ENCODE measurements at places on chromosomes 2 and 18.

GRCh38 chr2:74103763-74104162 is 43.9 kb downstream of the BOLA3 start:
- DNase-seq = no peak

DNA sequence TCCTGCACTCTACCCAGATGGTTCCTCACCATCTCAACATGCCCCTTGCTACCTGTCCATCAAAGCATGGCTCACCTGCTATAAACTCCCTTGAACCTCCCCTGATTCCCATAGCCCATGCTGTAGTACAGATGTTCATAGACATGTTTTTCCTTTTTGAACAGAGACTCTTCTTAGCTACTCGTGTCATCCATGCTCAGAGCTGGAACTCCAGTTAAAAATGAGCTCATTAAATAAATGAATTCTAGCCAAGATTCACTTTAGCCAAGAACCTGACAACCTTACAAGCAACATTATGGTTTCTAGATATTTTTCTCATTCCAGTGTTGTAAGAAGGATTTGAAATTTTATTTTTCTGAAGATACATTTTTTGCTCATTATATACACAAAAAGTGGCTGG is 65.0 kb downstream of the SCG2 start:
- no peak for DNase-seq

DNA sequence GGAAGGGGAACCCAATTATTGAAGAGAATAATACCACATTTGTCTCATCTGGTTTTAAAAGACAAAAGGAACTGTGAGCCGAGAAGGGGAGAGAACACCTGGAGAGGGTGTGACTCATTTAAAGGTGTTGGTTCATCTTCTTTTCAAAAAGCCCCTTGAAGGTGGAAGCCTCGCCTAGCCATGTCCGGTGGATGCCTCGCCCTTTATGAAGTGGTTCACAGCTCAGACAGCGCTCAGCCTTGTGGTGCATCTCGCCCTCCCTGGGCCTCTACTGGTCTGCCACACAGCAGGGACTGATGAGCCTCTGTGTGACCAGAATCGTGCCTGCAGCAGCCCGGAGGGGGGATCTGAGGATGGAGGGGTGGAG is 290.0 kb upstream of the CXCR4 start:
- DNase-seq = no peak

DNA sequence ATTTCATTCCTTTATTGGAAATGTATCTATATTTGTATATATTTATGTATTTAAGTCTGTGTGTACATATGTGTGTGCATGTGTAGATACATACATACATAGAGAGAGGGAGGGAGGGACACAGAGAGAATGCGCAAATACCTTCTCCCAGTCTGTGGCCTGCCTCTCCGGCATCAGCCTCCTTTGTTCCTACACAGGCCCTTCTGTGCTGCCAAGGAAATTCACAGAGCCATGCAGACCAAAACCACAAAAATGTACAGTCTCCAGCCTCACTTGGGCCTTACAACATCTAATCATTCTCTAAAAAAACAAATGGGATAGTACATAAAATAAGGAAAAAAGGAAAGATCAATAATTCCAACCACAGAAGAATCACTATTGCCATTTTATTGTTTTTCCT is 8.8 kb upstream of the CRACDL start:
- no peak for DNase-seq

DNA sequence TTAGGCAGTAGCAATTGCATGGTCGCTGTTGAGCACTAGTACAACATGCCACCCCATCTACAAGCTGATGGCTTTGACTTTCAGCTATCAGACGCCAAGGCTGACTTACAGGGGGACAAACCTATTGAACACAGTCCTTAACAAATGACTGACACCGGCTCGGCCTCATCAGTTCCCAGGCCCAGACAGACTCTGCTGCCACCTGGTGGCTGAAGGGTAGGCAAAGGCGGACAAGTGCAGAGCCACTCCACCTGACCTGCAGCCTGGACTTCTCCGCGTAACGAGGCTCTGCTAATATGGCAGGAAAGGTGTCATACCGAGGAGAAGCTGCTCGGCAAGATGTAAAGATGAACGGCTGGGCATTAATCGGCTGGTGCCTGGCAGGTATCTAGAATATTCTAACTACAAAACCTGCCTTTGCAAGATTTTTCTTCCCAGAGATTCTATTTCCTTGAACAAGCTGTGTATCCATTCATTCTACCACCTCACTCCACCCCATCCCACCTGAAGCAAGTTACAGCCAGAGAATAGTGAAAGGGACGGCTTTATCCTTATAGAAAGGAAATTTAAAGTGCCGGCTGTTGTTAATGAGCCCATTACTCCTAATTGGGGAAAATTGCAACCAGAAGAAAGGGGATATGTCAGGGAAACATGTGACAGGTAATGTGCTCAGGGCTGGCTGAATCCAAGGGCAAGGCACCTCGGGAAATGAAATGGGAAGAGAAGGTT is 67.4 kb downstream of the STEAP3 start:
- DNase-seq = peak; percentile 79

GRCh38 chr2:170454471-170455372 is 260.4 kb upstream of the SP5 start:
- DNase-seq = no peak

DNA sequence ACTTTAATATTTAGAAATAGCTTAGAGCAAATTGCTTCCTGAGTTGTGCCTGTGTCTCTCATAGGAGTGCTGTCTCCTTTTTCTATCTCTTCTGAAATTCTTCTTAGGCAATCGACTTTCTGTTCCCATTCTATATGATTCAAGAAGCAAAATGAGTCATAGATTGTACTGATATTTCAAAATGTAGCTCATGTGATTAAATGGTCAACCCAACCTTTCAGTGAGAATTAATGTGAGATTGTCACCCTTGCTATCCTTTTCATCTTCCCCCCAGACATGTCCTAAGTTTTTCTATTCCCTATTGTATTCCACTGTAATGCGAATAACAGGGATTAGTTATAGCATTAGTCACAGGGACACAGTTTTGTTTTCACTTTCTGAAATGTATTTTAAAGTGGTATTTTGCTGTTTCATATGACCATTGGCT is 413.6 kb downstream of the THSD7B start:
- no peak for DNase-seq

GRCh38 chr2:129354631-129355030 is 624.8 kb upstream of the RAB6C start:
- DNase-seq = no peak

DNA sequence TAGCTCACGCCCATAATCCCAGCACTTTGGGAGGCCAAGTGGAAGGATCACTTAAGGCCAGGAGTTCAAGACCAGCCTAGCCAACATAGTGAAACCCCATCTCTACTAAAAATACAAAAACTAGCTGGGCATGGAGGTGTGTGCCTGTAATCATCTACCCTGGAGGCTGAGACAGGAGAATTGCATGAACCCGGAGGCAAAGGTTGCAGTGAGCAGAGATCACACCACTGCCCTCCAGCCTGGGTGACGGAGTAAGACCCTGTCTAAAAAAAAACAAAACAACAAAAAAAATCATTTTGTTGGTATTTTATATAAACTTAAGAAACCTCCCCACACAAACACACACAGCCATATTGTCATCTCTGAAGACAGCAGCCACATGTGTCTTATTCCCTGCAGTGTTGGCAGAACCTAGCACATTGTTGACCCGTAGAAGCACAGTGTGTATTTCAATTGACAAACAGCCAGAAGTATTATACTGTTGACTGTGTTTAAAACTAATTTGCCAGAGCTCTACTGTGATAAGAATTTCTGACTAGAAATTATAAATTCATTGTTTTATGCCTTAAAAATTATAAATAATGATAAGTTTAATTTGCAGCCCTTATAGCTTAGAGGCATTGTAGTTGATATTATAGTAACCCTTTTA is 68.1 kb downstream of the DNAJC10 start:
- DNase-seq = no peak

DNA sequence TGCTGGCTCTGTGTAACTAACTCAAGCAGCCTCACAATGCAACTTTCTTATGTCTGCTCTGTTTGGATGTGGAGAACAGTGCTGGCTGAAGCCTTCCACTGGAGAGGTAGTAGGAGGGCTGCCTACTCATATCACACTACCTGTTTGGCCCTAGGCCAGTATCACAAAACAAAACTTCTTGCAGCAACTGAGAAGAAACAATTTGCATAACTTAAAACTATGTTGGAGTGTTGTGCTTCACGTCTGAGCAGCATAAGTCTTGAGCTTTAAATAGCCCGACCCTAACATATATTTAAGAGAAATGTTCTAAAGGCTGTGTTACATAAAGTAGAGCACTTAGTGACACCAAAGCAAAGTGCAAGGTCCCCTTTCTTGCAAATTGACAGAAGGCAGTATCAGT is 204.9 kb upstream of the ACVR2A start:
- no peak for DNase-seq

- peak; percentile 62 for DNase-seq
Observed at GRCh38 chr2:238513346-238513745, 86.6 kb downstream of the ASB1 start.

- DNase-seq = no peak
Observed at GRCh38 chr2:57849843-57850242, 196.8 kb upstream of the VRK2 start.

DNA sequence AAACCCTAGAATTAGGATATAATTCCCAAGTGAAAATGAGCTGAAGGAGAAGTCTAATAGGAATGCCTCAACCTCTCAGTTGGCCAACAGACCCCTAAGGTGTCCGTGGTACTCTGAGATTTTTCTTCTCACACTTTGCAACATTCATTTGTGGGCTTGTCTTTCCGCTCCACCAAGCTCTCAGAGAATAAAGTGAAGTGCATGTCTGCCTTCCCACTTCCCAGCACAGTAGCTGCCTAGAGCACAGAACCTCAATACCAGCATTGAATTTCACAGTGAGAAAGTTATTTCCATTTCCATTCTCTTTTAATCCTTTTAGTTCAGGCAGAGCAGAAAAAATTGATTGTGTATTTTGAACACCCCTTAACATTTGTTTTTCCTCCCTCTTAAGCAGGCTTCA is 451.8 kb downstream of the TGIF1 start:
- DNase-seq = no peak

DNA sequence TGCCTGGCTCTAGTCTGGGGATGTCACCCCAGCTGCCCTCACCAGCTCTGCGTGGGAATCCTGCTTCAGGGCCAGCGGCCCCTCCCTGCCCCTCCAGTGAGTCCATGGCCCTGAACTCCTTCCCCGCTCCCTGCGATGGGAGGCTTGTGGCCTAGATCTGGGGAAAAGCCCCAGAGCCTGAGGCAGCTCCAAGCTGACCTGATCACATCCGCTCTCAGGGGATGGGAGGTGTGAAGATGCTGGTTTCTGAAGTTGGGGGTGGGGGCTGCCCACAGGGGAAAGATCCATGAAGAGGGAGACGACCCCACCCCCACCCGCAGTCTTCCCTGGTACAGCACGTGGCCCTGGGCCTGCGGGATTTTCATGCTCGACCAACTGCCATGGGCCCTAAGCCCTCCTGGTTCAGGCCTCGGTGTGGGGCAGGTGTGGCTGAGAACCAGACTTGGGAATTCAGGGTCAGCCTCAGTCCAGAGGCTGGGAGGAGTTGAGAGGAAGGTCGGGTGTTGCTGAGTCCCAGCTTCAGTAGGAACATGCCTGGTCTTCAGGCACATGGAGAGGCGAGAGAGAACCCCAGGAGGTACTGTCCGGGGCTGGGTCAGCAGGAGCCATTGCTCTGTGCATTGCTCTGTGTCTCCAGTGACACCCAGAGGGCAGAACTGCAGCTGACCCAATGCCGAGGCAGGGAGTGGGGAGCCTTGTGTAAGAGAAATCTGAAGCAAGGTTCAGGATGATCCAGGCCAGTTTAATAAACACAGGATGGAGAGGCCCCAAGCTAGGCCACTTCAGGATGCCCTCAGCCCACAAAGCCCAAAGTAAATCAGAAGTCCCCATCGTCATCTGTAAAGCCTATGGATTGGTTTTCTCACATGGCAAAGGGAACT is 115.1 kb downstream of the CAPN13 start:
- DNase-seq = no peak

DNA sequence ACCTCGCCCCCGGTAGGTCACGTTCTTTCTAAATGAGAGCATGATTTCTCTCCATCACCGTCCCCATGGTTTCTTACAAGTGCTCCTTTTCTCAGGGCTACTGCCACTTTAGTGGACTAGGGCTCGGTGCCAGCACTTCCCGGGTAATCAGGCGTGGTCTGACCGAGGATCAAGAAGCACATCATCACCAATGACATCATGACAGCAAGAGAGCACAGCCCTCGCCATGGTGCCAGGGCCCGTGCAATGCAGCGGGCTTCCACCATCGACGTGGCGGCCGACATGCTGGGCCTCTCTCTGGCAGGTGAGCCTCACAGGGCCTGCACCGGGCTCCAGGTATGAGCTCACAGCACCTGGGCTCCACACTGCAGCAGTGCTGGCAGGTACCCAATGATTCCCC is 75.2 kb downstream of the INPP4A start:
- DNase-seq = no peak

- peak; percentile 6 for DNase-seq
Observed at GRCh38 chr2:8312221-8312620, 369.6 kb upstream of the ID2 start.

DNA sequence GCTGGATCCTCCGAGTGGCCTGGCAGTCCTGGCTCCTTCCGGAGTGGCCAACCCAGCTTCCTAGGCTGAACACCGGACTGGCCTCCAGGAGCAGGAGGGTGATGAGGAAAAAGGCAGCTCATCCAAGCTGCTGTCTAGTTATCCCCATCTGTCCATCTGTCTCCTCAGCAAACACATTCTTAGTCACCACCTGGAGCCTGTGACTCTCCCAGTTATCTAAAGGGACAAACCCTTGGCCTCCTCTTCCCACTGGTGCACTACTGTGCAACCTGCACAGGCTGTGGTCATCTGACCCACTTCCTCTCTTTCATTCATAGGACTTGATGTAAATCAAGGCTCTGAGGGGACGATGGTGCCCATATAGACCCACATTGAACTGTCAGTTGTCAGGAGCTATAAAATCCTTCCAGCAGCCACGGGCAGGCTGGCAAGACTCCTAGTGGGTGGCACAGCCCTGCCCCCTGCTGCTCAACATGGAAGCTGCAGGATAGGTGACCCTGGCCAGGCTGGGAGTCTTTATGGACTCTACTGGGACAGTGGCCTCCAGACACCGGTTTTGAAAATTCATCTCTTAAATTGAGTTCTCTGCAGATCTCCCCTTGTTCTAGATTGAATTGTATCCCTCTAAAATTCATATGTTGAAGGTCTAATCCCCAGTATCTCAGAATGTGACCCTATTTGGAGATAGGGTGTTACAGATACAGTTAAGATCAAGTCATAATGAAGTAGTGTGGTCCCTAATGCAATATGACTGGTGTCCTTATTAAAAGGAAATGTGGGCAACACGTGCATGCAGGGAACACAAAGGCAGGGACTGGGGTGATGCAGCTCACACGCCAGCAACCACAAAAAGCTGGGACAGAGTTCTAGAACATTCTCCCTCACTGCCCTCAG is 29.3 kb upstream of the DUSP2 start:
- peak; percentile 93 for DNase-seq

GRCh38 chr2:63764630-63765029 is 77.1 kb upstream of the UGP2 start:
- no peak for DNase-seq

Data from activated T-cell treated with anti-CD3 and anti-CD28 coated beads, Interleukin-2, amount 50 U/mL, for 48 hours (primary cell).